Stimulated activated CD4-positive, alpha-beta T cell treated with anti-CD3 and anti-CD28 coated beads, TNF-alpha, amount 100 ng/mL, for 4 hours (primary cell): ENCODE measurements at places on chromosomes 6 and 20.

DNA sequence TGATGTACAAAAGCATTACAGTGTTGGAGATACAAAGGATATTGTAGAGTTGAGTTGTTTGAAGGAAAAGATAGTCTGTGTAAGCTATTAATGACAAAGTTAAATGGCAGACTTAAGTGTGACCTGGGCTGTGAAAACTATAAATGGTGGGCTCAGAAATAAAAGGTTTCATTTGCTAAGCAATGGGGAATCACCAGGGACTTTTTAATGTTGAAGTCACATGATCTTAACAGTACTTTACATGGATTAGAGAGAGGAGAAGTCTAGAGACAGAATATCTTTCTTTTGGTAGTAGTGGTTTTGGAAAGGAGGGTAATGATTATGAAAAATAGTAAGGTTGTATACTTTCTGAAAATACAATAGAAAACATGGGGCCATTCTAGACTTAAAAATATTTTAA lies 67.1 kb downstream of the SCAF8 start:
- no peak for DNase-seq

GRCh38 chr6:158660333-158660754 lies 10.5 kb downstream of the SYTL3 start:
- DNase-seq = no peak

DNA sequence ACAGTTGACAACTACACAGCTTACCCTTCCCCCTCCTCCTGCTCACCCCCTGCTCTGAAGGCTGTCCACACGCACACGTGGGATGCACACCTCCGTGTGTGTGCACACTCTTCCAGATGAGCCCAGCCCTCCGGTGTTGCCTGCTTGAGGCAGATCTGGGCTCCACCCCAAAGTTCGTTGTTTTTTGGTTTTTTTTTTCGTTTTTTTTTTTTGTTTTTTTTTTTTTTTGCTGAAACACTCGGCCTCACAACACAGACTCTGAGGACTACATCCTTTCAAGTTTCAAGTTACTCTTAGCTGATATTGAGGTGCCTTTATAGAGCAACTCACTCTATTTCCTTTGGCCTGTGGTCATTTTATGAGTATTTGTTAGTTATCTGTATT lies 88.2 kb downstream of the RREB1 start:
- DNase-seq = no peak

DNA sequence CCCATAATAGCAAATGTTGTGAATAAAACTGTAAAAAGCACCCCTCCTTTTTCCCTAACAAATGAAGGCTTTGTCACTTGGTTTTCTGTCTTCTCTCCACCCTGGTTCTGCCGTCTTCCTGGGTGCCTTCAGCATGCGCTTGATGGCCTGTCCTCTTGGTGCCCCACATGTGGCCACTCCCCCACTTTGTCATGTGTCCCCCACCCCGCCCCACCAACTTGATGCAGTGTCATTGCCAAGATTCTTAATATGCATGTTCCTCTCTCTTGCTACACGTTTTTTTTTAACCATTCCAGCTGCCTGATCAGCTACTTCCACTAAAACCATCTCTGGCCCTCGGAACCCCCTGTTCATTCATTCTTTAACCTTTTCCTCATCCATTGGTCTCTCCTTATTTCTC lies 340.3 kb downstream of the QKI start:
- DNase-seq = no peak

- no peak for DNase-seq
Observed at GRCh38 chr6:148996815-148997214, 250.0 kb downstream of the UST start.

DNA sequence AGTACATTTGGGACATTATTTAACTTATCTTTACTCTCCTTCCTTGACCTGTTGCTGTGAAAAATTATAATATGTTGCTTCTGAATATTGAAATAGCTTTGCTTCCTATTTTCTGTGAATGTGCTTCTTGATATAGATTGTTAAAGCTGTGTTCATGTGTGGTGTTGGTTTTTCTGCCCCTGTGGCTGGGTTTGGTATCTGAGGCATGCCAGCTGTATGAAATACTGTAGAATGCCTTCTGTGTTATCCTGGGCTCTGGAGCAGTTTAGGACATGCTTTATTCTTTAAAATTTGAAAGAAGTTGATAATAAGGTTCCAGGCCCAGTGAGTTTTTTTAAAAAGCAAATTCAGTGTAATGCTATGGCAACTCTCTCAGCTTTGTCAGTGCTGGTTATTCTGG lies 71.7 kb downstream of the HIVEP1 start:
- no peak for DNase-seq

DNA sequence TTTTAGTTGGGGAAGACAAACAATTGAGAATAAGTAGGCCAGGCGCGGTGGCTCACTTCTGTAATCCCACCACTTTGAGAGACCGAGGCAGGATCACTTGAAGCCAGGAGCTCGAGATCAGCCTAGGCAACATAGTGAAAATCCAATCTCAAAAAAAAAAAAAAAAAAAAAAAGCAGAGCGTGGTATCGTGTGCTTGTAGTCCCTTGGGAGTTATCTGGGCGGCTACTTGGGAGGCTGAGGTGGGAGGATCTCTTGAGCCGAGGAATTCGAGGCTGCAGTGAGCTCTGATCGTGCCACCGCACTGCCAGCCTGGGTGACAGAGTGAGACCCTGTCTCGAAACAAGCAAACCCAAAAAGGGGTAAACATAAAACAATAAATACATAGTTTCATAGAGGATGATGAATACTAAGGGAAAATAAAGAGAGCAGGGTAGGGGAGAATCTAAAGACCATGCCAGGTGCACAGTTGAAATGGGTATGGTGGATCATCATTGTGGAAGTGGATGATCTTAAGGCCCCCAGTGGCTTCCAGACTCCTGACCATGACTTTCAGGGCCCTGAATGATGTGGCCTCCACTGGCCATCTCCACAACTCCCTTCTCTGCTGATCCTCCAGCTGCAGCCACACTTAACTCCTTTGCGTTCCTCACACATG lies 947 bp downstream of the POFUT1 start:
- DNase-seq = no peak

GRCh38 chr6:114936080-114936479 lies 593.3 kb upstream of the HS3ST5 start:
- DNase-seq = no peak

DNA sequence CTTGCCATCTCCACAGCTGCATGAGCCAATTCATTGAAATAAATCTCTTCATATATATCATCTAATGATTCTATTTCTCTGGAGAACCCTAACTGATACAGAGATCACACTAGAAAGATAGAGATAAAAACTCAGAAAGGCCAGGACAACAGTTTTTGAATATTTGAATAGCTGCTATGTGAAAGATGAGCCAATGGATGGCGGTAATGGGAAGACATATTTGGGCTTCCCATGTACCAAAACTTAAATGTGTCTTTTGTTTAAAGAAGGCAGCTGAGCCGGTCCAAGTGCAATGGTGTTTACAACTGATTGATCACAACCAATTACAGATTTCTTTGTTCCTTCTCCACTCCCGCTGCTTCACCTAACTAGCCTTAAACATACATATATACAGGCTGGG lies 35.1 kb downstream of the SGK1 start:
- DNase-seq = no peak

DNA sequence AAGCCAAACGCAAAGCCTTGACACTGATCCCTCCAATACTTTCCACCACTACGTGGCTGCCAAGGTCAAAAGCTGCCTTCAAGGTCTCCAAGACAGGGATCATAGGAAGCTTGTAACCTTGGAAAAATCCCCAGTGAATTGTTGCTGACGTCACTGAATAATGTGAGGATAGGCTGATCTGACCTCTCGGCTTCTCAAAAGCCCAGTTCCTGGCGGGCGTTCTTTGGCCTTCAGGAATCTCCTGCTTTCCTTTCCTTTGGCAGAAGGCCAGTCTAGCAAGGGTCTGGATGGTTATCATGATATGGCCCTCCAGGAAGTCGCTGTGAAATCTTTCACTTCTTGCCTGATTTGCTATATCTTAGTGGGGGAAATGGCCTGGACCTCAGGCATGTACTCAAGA lies 61.4 kb upstream of the TNFAIP3 start:
- DNase-seq = no peak

DNA sequence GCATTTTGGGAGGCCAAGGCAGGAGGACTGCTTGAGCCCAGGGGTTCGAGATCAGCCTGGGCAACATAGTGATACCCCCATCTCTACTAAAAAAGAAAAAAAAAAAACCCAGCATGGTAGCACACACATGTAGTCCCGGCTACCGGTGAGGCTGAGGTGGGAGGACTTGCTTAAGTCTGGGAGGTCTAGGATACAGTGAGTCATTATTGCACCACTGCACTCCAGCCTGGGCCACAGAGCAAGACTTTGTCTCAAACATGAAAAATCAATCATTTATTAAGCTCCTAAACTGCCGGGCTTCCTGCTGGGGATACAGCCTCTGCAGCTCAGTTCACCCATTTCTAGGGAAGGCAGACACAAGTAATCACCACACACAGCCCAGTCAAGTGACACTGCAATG lies 7.3 kb upstream of the USP45 start:
- DNase-seq = no peak

GRCh38 chr6:6997263-6998193 lies 110.2 kb upstream of the RREB1 start:
- no peak for DNase-seq

- no peak for DNase-seq
Observed at GRCh38 chr20:32451340-32451681, 93.2 kb downstream of the ASXL1 start.

- no peak for DNase-seq
Observed at GRCh38 chr20:63115651-63116411, 100.1 kb downstream of the YTHDF1 start.

DNA sequence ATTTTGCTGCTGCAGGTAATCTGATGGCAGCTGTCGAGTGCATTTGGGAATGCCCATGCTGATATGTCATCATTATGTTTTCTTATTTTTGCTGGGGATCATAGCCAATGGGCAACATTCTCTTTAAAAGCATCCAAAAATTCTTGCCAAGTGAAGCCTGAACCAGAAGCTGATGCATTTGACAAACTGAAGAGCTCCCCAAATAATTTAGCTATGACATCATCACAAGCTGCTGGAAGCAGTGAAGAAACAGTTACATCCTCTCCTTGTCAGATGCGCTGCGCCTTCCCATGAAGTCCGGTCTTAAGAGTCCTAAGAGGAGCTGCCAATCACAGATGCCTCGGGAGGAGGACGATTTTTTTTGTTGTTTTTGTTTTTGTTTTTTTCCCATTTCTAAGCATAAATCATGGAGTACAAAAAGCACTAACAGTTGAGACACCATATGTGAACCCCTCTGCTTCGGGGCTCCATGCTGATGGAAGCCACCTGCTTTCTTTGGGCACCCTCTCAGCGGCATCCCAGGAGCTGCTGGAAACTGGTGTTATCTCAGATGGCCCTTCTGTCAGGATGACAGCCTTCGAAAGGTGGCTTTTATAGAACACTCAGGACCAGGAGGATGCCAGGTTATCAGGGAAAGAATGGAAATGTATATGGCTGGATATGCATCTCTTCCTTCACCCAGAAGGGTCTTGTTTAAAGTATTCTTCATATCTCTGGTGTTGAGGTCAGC lies 56.1 kb upstream of the FOXQ1 start:
- no peak for DNase-seq

DNA sequence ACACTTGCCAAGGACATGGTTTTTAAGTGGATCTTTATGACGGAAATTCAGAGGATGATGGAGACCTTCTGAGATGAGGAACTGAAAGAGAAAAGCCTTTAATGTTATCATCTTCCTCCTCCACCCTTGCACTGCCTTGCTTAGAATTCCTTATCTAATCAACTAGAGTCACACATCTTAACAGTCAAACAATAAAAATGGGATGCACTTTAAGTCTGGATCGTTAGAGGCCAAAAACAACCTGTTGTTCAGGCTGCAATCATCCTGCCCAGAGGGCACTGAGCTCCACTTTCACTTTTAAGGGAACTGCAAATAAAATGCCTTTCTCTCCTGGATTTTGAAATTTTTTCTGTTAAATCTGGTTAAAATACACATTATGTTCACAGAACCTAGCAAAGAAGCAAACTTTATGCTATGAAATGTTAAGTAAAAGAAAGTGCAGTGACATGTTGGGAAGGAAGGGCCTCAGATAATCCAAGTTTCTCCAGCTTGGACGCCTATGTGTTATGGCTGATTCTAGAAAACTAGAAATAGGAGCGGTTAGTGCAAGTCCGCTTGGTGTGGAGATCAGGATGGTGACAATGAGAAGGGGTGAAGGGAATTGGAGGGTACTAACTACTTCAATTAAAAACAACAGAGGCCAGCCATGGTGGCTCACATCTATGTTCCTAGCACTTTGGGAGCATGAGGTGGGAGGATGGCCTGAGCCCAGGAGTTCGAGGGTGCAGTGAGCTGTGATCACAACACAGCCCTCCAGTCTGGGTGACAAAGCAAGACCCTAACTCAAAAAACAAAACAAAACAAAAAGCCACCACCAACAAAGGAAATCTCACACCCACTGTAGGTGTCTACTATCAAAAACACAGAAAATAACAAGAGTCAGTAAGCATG lies 66.4 kb upstream of the KIF13A start:
- DNase-seq = no peak

DNA sequence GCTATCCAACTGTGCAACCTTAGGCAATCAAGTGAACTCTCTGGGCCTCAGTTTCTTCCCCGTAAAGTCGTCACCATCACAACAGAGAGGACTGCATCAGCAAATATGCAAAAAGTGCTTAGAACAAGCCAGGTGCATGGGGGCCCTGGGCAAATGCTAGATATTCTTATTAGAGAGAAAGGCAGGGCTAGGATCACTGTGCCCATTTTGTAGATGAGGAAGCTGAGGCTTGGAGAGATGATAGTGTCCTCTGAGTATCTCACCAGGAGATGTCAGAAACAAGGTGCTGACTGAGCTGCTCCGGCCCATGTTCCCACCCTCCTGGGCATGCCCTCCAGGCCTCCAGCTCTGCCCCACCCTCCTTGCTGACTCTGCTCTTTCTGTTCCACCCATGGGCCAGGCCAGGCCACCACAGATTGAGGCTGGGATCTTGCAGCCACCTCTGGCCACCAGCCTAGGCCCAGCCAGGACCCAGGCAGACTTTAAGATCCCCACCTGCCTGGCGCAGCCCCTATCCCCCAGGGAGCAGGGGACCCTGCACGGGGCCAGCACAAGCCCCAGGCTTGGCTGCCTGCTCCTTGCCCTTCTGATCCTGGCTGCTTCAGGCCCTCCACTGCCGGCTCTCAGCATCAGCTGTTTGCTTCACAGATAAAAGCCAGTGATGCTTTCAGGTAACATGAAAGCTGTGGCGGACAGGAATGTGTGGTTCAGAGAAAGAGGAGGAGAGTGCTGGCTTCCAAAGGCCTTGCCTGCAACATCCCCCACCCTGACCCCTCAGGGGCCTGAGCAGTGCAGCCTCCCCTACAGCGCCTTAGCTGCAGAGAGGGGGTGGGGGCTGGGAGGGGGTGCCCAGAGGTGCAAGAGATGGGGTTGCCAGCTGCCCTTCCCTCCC lies 47.6 kb downstream of the GRM4 start:
- DNase-seq = no peak

DNA sequence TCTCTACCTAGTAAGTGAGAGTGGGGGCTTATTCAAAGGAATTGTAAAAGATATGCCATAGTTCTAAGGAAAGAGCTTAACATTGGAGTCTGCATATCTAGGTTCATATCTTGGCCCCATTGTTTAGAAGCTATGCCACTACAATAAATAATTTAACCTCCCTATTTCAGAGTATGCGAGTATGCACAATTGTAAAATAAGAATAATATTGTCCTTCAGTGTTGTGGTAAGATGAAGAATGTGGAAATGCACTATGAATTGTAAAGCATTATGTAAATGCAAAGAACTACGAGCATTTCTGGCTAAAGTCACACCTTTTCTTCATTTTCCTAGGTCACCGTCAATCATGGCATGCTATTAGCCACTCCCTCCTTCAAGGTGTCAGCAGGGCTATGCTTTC lies 16.1 kb upstream of the ZNF165 start:
- DNase-seq = no peak
